Activated CD4-positive, alpha-beta T cell treated with anti-CD3 and anti-CD28 coated beads, Interleukin-2, amount 50 U/mL, for 4 hours (primary cell): ENCODE measurements at places on chromosomes 1 and 21.

GRCh38 chr1:7457811-7458210 is 313.3 kb upstream of the VAMP3 start:
- no peak for DNase-seq

DNA sequence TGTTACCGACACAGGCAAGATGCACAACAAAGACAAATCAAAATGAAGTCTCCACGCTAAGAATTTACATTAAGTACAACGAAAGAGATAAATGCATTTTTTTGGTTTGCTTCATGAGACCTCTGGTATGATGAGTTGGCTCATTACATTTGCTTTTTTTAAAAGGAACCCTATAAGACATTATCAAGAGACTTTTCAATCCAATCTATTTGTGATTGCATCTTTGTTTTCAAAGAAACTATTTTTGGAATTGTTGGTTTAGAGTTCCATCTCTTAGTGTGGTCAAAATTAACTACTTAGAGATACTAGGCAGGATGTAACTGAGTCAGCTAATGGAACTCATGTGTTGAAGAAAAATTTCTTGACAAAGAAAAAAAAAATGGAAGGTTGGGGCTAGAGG is 200.1 kb downstream of the ZC3H11B start:
- no peak for DNase-seq

DNA sequence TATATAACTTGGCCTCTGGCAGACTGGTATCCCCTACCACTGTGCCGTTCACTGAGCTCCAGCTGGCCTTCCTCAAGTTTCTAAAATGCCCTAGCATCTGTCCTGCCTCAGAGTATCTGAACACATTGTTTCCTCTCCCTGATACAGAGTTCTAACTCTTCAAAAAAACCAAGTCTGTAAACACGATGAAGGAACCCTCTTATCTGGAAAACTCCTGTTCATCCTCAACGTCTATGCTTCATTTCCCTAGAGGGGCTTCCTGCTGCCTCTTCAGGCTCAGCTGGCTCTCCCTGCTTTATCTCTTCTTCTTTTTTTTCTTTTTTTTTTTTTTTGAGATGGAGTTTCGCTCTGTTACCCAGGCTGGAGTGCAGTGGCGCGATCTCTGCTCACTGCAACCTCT is 5.6 kb downstream of the BSDC1 start:
- no peak for DNase-seq

GRCh38 chr1:228214921-228215662 is 7.2 kb downstream of the OBSCN start:
- DNase-seq: no peak

- no peak for DNase-seq
Measured at GRCh38 chr1:151372058-151372934, at the start of gene SELENBP1. Gene SELENBP1, minus strand, starts transcription at chr1:151372705. Its CDS starts 64 bp downstream, at chr1:151372641.

- no peak for DNase-seq
Measured at GRCh38 chr1:227543283-227544066, 19.9 kb upstream of the ZNF678 start.

DNA sequence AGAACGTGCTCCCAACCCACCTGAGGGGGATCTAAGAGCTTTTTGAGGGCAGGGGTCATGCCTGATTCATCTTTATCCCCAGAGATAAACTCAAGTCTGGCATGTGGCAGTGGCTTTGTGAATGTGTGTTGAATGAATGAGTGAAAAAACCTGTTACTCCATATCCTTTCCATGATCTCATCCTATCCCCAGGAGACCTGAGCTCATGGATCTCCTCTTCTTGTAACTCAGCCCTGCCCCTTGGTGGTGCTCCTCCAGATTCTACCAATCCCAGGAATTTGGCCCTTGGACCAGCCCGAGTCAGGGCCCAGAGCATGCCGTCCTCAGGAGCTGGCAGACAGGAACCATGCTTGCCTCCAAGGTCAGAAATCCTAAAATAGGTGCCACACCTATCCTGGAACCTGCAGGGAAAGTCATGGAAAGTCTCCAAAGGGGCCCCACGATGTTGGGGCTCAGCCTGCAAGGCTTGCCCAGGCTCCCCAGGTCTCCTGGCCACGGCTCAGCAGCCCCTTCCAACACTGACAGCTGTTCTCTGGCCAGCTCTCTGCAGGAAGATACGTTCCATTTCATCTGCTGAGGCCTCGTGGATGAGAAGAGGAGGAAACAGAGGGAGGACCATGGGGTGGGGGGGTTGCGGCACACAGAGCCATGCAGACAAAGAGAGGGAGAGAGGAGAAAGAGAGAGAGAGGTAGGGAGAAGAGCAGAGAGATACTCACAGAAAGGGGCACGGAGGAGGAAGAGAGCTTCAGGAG is 214.6 kb downstream of the TRABD2B start:
- DNase-seq: no peak

- no peak for DNase-seq
Measured at GRCh38 chr1:31366796-31367195, 6.1 kb downstream of the FABP3 start.
